ENCODE measurements at places on chromosomes 1 and 21.

DNA sequence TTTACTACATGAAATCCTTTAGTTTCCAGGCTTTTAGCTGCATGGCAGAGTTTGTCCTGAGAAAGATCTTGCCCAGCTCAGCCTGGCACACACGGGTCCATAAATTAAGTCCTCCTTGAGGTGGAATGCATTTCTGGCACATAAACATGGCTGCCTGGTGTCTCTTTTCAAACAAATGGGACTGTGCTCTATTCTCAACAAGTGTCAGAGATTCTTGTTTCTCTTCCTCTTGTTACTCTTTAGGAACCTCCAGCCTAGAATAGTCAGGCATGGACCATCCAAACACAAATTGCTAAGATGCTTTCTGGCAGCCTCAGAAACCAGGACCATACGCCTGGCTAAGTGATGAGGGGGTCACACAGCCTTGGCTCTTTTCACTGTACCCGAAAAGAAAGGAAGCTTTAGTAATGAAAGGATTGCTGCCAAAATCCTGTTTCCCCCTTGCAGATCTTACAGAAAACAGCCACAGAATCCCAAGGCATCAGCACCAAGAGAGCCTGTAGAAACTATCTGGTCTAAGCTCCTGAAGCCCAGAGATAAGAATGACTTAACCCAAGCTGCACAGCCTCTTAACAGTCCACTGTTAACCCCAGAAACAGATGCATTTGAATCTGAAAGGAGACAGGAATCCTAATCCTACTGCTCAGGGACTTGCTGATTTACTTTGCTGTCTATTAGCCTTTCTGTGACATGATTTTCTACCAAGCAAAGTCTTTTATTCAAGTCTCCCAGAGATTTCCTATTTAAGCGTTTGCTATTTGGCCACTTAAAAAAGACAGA lies 31.9 kb upstream of the NRDC start:
- DNase-seq = no peak

DNA sequence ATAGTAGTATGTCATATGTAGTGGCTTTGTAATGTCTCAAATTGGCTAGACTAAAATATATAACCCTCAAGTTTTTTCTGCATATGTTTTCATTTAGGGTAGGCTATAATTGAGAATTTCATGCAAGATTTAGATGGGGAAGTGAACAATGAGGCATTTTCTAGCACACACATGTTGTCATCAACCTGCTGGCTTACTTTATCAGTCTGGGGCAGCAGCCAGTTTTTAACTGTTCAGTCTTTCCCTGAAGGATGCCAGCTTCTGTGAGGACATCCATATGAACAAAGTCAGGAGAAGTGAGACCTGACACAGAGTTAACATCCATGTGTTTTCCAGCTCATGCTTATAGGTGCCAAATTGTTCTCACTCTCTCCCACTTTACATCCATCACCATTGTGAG lies 74.7 kb upstream of the OLFM3 start:
- no peak for DNase-seq

GRCh38 chr1:29831500-29832117 lies 595.3 kb downstream of the PTPRU start:
- DNase-seq = no peak

DNA sequence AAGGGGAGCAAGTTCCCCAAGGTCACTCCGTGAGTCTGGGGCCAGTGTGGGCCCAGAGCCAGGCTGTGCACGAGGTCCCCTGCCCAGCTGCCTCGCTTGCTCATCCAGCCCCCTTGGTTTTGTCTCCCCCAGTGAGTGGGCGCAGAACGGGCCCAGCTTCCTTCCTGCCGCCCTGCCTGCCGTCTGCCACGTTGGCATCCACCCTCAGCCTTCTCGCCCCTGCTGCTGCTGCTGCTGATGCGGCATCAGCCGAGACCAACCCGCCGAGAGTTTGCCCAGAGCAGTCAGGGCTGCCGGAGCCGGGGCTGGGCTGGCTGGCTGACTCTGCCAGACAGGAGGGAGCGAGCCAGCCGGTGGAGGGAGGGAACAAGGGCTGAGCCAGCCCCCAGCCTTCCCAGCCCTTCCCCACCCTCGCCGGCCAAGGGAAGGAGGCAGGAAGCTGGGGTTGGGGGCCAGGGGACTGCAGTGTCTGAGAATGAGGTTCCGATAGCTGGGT lies 31.4 kb upstream of the WASF2 start:
- no peak for DNase-seq

DNA sequence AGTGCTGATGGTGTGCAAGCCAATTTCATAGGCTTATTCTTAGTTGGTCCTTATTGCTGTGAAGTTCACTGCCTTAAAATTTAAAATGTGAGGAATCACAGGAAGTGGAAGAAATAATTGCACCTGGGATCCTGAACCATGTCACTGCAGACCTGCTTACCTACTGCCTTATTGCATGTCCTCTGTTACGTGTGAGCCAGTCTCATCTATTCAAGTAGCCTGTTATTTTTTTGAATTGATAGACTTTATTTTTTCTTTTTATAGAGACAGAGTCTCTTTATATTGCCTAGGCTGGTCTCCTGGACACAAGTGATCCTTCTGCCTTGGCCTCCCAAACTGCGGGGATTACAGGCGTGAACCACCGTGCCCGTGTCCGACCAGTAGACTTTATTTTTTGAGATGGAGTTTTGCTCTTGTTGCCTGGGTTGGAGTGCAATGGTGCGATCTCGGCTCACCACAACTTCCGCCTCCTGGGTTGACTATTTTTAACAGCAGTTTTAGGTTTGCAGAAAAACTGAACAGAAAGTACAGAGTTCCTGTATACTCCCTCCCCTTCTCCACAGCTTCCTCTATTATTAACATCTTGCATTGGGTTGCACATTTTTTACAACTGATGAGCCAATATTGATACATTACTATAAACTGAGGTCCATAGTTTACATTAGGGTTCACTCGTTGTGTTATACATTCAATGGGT lies 14.0 kb upstream of the DISC1 start:
- no peak for DNase-seq

GRCh38 chr21:38350684-38351083 lies 93.9 kb downstream of the KCNJ15 start:
- DNase-seq = no peak

- DNase-seq = no peak
Observed at GRCh38 chr1:192809307-192810252, 741 bp downstream of the RGS2 start.

DNA sequence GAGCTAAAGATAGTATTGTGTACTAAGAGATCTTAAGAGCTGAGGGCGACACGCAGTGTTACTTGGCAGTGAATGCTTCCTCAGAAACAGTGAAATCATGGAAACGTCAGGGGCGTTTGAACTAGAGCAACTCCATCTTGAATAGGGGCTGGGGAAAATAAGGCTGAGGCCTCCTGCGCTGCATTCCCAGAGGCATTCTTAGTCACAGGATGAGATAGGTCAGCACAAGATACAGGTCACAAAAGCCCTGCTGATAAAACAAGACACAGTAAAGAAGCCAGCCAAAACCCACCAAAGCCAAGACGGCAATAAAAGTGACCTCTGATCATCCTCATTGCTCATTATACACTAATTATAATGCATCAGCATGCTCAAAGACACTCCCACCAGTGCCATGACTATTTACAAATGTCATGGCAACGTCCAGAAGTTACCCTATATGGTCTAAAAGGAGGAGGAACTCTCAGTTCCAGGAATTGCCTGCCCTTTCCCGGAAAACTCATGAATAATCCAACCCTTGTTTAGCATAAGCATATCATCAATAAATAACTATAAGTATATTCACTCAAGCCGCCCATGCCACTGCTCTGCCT lies 37.5 kb upstream of the FMN2 start:
- DNase-seq = no peak

Data from right kidney (tissue), 9 donors.